ENCODE measurements at places on chromosomes 11 and 22.
A peak's percentile ranks its signal among the peaks of the same experiment; 100 is the strongest.

- DNase-seq = peak; percentile 11
Observed at GRCh38 chr11:126989942-126990715, 10.4 kb downstream of the KIRREL3 start.

DNA sequence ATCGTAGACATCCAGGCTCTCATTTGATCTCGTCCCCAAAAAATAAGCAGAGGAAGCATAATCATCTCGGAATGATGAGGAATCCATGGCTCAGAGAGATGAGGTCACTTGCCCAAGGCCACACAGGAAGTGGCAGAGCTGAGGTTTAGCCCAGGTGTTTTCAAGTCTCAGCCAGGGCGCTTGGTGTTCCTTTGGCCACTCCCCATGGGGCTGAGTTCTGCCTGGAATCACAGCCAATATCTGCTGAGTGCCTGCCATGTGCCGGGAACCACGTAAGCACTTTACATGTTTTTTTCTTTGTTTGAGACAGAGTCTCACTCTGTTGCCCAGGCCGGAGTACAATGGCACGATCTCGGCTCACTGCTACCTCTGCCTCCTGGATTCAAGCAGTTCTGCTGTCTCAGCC is 29.5 kb upstream of the MYH9 start:
- no peak for DNase-seq

GRCh38 chr22:50047346-50047745 is 10.8 kb downstream of the TTLL8 start:
- no peak for DNase-seq

GRCh38 chr11:44573333-44573732 is 7.9 kb downstream of the CD82 start:
- no peak for DNase-seq

DNA sequence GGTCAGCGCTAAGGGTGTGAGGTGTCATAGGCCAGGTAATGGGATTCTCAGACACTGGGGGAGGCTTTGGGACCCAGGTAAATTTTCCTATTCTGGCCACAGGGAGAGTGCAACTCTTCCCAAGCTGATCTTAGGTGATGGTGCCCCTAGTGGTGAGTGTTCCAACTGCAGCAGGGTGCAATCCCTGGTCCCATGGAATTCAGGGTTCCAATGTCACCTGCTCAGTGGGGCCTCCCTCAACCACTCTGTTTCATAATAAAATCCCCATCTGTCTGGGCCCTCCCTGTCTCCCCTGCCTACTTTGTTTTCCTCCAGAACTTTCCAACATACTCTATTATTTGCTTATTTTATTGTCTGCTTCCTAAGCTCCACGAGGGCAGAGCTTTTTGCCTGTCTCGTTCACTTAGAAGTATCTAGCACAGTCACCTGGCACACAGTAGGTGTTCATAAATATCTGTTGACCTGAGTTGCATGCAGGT is 2.9 kb upstream of the SGSM1 start:
- no peak for DNase-seq

DNA sequence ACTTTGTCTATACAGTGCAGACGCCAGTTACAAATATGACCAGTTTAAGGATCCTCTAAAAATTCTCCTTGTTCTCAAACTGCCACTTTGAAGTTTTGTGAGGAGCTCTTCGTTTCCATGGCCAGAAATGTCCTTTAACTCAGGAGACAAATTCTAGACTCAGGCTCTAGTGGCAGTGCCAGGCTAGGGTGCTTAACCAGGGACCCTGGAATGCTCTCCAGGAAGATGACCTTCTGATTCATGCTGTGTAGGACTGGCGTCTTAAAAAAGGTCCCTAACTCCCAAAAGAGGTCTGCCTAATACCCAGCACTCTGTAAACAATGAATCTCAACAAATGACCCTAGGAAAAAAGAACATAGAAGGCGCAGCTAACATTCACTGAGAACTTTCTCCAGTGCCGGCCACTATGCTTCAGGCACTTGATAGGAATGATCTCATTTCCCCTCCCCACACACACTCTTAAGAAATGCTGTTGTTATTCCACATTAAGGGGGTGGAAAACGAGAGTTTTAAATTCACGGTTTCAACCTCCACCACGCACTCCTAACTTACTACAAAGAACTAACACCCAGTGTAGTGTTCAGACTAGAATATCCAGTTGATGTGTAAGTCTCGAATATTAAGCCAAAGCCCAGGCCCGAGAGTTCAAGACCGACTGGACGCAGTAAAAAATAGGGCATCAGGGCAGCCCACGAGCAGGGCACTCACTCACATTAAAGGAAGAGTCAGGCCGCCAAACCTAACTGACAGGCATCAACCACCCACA is 747 bp downstream of the NXF1 start:
- DNase-seq = no peak

DNA sequence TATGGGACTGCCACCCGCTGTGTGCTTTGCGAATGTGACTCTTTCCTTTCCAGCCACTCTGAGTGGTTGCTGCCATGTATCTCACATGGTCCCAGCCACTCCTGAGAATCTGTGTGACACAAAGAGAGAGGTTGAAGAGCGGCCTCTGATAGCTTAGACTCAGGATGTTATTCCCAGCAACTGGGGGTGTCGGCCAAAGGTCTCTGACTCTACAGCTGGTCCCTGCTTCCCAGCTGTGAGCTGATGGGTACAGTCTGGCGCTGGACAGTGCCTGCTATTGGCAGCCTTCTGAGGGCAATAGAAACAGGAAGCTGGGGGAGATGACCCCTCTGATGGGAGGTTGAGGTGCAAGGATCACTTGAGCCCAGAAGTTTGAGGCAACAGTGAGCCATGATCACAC is 105.1 kb downstream of the RRAS2 start:
- no peak for DNase-seq

- DNase-seq = no peak
Observed at GRCh38 chr22:38792833-38793232, 1.1 kb downstream of the DNAL4 start.

- DNase-seq = no peak
Observed at GRCh38 chr11:60955571-60955970, 3.6 kb upstream of the SLC15A3 start.

GRCh38 chr11:126805870-126806269 is 194.7 kb downstream of the KIRREL3 start:
- DNase-seq = no peak

DNA sequence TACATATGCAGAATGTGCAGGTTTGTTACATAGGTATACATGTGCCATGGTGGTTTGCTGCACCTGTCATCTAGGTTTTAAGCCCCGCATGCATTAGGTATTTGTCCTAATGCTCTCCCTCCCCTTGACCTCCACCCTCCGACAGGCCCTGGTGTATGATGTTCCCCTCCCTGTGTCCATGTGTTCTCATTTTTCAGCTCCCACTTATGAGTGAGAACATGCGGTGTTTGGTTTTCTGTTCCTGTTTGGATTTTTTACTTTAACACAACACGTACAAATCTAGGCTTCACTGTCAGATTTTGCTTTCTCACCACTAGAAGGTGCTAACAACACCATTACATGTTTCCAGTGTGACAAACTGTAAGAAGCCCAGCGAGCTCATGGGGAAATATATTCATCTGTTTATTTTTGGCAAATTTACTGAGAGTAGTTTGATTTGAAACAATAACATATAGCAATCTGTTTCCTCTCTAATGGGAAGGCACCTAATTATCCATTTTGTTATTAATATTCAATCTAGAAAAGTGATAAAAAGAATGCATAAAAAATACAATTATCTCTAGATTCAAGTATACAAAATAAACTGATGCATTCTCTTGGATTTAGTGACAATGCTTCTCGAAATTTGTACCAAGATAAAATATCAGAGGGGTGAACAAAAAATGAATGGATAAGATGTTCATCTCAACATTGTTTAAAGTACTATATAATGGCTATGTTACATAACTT is 23.2 kb upstream of the BIRC3 start:
- peak; percentile 27 for DNase-seq

GRCh38 chr22:31055635-31056159 is 25.4 kb upstream of the SMTN start:
- DNase-seq = no peak

GRCh38 chr11:111944139-111944538 is 7.0 kb downstream of the DIXDC1 start:
- no peak for DNase-seq

- DNase-seq = peak; percentile 25
Observed at GRCh38 chr11:18844753-18845367, 53.3 kb upstream of the PTPN5 start.

DNA sequence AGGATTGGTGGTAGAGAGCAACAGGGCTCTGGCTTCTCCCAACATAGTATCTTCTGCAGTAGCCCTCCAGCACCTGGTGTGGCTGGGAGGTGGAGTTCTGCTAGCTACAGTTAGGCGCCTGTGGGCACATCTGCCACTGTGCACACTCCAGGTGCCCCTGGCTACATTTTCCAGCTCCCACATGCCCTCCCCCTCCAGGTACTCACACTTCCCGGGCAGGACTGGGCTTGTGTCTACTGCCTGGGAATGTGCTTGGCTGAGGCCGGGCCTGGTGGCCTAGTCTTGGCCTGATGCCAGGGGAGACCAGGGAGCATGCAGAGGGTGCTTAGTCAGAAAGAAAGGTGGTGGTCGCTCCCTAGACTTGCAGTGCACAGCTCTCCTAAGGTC is 15.8 kb downstream of the PHLDB1 start:
- DNase-seq = peak; percentile 27

DNA sequence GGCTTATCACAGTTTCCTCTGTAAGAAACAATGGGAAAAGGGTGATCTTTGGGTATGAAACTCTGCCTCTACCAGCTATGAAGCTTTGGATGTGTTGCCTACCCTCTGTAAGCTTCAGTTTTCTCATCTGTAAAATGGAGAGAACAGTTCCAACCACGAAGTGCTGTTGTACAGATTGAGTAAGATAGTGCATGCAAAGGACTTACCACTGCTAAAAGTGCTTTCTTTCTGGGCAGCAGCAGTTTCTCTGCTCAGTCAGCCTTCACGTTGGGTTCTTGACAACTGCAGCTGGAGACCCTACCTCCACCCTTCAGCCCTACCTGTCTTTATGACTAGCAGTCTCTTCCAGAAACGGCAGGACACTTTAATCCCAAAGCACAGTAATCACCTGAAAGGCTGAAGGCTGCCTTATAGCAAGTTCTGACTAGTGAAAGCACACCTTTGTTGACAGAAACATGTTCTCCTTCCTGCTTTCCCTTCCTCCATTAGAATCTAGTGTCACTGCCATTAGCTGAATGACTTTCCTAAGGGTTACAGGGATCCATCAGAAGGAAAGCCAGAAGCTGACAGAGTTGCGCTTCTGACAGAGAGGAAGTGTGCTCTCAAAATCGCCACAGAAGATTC is 91.4 kb downstream of the RPL27A start:
- no peak for DNase-seq

GRCh38 chr11:41039592-41039991 is 419.9 kb downstream of the LRRC4C start:
- DNase-seq = no peak

- DNase-seq = no peak
Observed at GRCh38 chr11:112024178-112024772, 933 bp upstream of the DLAT start.

- no peak for DNase-seq
Observed at GRCh38 chr11:61682093-61682732, 2.0 kb downstream of the DAGLA start.

DNA sequence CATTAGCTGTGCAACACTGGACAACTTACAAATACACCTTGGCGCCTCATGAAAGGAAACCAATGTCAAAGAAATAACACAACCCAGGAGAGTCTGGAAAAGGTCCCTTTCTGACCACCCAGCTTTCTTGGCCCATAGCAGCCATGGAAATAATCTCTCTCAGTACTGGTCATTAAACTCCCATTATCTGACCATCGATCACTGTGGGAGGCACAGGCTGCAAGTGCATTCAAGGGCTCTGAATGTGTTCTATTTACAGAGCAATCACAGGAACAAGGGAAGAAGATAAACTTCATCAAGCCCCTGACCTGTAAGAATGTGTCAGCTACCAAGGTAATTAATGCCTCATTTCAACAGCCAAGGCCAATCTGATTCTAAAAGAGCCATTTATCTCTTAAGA is 40.1 kb downstream of the CTSC start:
- DNase-seq = peak; percentile 1

Measured in NCI-H748 treated with DMSO at 0.1 percent for 48 hours (cell line).